ENCODE measurements at places on chromosomes 4 and X.

- DNase-seq, result no peak
Observed at GRCh38 chrX:149365061-149365460, 140.0 kb downstream of the IDS start.

DNA sequence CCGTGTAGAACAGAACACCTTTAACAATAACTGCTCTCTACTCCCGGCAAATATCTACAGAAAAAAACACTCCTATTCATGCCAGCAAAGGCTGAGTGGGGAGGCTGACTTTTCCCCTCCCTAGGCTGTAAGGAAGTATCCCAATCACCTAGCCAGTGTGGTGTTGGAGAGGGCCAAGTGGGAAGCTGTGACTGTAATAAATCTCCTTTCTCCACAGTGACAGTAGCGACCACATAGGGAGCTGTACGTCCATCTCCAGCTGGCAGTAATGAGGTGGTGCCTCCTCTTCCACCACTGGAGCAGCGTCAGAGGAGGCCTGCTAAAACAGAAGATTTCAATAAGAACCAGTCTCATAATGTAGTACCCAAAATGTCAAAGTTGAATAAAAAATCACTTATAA lies 47.9 kb upstream of the PLAC1 start:
- DNase-seq, result no peak

GRCh38 chr4:73985528-73985852 lies 2.5 kb downstream of the PPBP start:
- DNase-seq, result no peak

DNA sequence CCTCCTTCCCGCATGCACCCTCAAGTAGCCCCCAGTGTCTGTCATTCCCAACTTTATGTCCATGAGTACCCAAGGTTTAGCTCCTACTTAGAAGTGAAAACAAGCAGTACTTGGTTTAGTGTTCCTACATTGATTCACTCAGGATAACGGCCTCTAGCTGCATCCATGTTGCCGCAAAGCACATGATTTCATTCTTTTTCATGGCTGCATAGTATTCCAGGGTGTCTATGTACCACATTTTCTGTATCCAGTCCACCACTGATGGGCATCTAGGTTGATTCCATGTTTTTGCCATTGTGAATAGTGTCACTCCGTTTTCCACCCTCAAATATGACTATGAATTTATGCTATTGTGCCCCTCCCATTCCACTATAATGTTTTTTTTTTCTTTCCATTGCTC lies 130.5 kb upstream of the MXRA5 start:
- DNase-seq, result no peak

- DNase-seq, result no peak
Observed at GRCh38 chr4:76744241-76744921, 153.6 kb downstream of the SOWAHB start.

GRCh38 chr4:155371432-155372043 lies 5.2 kb downstream of the MAP9 start:
- DNase-seq, result no peak

DNA sequence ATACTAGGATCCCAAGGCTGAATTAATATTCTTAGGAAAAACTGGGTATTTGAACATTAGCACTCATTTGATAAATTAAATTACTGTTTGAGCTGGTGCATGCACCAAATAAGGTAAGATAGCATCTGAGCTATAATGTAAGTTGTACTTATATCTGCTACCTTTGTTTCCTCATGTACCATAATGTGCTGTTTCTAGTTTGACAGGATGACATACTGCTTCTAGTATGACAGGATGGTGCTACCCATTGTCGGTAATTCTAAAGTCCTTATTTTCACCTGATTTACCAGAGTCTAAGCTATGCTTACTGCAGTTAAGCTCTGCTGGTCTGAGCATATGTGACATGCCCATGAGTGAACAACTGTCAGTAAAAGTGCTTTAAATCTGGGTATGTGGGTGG lies 1017.5 kb upstream of the IGFBP7 start:
- no peak for DNase-seq

- DNase-seq, result no peak
Observed at GRCh38 chrX:41471786-41472185, 24.6 kb downstream of the NYX start.

DNA sequence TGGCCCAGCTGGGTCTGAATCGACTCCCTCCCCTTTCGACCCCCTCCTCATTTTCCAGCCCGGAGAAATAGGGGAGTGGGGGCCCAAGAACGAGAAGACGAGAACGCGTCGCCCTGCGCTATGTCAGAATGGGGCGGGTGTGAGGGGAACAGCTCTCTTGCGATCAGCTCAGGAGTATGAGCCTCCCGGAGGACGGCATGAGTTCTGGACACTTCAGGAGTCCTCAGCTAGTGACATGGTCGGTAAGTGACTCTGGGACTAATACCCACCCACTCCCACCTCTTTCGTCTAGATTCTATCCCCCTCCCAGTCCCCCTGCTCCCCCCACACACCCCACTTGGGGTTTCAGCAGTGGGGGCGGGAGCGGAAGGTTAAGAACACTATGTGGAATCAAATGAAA lies 944 bp downstream of the KLF8 start:
- DNase-seq, result no peak

- DNase-seq, result no peak
Observed at GRCh38 chr4:118711052-118711451, 25.9 kb downstream of the METTL14 start.

DNA sequence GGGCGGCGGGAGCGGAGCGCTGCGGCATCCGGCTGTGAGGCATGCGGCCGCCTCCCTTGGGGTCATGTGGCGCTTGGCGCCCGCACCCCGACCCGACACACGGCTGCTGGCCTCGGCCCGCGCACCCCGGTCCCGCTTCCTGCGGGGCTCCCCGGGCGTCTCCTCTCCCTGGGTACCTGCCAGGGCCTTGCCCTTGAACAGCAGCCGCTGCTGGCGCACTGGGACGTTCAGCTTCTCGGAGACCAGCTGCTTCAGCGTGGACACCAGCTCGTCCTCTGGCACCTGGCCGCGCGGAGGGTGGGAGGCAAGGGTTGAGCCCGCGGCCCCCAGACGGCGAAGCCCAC lies 391 bp downstream of the UBL4A start:
- no peak for DNase-seq

DNA sequence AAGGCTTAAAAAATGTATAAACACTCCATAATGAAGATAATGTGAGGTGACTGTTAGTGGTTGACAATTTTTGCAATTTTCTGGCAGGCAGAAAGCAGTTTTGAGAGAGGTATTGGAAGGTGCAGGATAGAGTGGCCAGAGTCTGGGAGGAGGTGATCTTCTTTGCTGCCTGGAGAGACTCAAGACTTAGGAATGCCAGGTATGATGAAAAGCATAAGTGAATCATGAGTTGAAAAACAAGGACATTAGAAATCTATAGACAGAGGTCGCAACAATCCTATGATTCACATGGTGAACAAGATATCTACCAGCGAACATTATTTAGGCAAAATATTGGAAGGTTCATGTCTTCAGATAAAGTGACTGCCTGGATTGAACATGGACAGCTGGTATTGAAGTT lies 118.5 kb downstream of the CFAP299 start:
- DNase-seq, result no peak

DNA sequence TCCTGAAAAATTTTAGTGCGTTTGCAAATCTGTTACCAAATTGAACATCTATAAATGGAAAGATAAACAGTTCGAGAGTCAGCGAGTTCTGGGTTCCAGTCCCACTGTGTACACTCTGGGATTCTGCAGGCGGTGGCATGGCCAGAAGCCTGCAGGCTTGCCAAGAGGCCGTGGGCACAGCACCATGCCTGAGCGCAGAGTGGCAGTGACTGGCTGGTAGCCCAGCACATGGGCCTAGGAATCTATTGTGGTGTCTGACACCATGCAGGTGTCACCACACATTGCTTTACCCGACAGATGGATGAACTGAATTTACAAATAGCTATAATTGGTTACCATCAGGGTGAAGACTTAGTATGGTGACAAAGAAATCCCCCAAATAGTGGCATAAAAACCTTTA lies 71.7 kb upstream of the TLR3 start:
- no peak for DNase-seq

DNA sequence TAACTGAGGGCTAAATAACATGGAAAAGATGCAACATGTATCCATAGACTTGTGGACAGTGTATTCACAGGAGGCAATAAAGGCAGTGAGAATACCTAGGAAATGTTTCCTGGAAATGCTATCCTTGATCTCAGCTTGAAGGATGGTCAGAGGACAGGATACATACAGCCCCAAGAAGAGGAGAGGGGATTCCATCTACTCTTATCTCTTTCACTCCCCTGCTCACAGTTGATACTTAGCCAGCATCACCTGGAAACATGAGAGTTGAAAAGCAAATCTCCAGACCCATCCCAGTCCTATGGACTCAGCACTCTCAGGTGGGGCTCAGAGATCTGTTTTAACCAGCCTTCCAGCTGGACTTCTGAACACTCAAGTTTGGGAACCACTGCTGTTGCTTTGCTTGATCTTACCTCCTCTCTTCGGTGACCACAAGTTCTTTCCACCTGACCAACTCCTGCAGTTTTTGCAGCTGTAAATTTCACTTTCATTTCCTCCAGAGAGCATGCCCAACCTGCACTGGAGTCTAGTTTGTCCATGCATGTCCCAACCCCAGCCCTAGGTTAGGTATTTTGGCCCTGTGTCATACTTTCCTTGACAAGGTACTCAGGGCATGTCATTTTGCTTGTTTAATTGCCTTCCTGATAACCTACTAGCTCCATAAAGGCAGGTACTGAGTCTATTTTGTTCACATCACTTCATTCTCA lies 10.4 kb downstream of the RELL1 start:
- no peak for DNase-seq

- DNase-seq, result no peak
Observed at GRCh38 chr4:97587912-97588311, 555.4 kb downstream of the STPG2 start.

DNA sequence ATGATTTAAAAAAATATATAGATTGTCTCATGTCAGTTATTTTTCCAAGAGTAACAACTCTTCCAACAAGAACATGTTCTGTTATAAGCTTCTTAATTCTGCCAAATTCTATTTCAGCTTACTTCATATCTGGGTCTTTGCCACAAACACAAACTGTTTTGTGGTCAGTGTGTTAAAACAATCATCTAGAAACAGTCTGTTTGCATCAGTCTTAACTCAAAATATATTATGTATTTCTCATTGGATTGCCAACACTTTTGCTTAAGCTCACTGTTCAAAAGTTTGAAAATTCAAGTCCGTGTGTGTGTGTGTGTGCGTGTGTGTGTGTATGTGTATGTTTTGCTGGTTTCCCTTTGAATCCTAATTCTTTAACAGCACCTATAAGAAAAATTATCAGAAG lies 752.3 kb upstream of the NDST4 start:
- DNase-seq, result no peak

DNA sequence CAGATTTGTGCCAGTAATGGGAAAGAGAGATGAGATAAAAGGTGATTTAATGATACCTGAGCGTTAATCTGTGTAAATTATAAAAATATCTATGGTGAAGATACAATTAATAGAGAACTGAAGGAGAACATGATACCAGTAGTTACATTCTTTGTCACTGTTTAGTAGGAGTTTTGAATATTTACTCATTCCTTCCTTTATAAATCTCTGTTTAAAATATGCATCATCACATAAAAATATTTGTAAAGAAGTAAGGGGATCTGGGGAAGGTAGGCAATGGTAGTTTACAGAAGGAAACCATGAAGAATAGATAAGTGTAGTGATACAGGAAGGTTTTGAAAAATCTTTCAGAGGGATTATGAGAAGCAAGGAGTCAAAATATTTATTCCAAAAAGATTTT lies 190.6 kb upstream of the PCDH18 start:
- no peak for DNase-seq

- DNase-seq, result no peak
Observed at GRCh38 chr4:82517043-82517442, 44.7 kb downstream of the TMEM150C start.

GRCh38 chrX:122512561-122513072 lies 671.5 kb upstream of the GRIA3 start:
- no peak for DNase-seq

GRCh38 chr4:29213020-29213419 lies 1507.1 kb upstream of the PCDH7 start:
- no peak for DNase-seq

DNA sequence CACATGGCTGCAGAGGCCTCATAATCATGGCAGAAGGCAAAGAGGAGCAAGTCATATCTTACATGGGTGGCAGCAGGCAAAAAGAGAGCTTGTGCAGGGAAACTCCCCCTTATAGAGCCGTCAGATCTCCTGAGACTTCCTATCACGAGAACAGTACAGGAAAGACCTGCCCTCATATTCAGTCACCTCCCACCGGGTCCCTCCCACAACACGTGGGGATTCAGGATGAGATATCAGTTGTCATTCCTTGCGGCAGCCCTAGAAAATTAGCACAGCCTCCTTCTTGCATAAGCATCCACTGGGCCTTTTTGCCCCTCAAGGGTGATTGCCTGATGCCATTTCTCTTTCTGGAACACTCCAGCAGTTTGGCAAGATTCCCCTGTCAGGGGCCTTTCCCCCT lies 61.7 kb upstream of the STX18 start:
- no peak for DNase-seq

DNA sequence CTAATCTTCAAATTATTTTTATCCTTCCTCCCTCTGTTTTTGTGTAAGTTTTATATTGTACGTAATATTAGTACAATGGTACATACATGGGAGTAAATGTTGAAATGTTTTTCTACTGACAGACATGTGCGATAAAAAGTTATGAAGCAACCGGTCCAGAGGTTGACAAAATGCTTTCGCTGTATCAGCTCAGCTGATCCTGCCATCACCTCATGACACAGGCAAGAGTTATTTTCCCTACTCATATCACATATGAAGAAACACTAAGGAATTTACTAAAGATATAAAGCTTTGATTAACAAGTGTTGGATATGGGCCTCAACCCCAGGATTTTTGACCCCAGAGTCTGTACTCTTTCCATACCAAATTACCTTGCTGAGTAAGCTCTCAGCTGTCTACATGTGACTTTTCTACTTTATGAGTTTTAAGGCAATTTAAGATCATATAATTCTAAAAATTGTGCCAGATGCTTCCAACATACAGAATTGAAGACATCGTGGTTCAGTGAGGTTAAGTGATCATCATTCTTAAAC lies 50.0 kb downstream of the CLCN5 start:
- no peak for DNase-seq

- no peak for DNase-seq
Observed at GRCh38 chr4:7725951-7726350, 213.7 kb downstream of the AFAP1 start.

DNA sequence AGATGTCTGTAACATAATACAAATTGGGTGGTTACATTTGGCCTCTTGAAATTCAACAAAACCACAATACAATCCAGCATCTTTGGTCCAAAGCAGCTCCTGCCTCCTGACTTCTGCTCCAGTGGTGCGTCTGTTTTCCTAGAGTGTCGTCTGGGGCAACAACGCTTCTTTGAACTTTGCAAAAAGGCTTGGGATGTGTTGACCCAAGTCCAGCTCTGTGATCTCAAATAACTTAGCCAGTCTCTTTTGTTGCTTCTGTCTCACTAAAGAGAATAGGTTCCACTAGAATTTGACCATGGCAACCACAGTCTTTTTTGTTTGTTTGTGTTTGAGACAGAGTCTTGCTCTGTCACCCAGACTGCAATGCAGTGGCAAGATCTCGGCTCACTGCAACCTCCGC lies 324.0 kb downstream of the DHRSX start:
- no peak for DNase-seq

- no peak for DNase-seq
Observed at GRCh38 chr4:152090543-152090942, 329.7 kb upstream of the GATB start.
